Testis (tissue), 5 donors: ENCODE measurements at places on chromosomes 2 and 18. TPM values are rescaled to one million over a fixed set of nuclear protein-coding genes. Genes with fewer than 3 reads are reported as not detected.

Gene DHX57
- polyA plus RNA-seq = 63.7 TPM

Gene REEP1
- polyA plus RNA-seq = 112 TPM

- DNase-seq = no peak
Observed at GRCh38 chr2:237438080-237438940, 24.3 kb upstream of the COL6A3 start.

Gene KLHL41
- 11.7 TPM for polyA plus RNA-seq

DNA sequence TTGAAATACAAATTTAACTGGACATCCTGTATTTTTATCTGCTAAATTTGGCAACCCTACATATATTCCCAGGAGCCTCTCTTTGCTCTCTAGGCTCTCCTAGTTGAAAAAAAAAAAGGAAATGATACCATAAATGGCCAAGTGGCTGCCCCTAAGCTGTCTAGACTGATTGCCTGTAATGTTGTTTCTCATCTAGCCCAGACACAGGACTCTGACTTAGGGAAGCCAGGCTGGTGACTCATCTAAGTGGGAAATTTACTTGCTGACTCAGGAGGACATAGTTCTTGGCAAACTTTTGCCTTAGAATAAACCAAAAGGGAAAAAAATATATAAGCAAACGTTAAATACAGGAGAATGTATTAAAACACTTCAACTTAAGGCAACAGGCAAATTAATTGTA is 14.6 kb upstream of the ITGAV start:
- no peak for DNase-seq

Gene TNS1
- 75.9 TPM for polyA plus RNA-seq

DNA sequence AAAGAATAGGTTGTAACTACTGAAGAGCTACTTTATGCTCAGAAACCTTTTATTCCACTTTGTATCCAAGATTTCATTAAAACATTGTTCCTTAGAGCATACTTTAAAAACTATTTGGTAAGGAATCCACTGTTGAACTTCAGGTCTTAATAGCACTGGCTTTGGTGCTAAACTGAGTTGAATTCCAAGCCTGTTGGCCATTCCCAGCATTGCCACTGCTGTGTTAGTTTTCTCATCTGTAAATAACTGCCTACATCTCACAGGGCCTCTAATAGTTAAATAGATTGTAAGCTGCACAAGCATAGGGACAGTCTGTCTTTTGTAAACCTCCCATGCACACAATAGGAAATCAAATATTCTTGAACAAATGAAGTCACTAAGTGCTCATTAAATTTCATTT is 86.6 kb downstream of the ORC4 start:
- no peak for DNase-seq

Gene OSBPL6
- polyA plus RNA-seq = 1.7 TPM

DNA sequence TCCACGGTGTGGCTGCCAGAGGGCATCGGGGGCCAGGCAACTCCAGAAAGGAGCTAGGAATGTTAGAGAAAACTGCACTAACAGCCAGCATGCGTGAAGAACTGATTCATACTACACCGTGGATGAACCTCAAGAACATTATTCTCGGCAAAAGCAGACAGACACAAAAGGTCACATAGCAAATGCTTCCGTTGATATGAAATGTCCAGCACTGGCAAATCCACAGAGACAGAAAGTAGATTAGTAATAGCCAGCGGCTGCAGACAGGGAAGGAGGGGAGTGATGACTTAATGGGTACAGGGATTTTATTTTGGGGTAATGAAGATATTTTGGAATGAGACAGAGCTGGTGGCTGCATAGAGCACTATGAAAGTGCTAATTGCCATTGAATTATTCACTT is 37.4 kb downstream of the SCTR start:
- DNase-seq = no peak

DNA sequence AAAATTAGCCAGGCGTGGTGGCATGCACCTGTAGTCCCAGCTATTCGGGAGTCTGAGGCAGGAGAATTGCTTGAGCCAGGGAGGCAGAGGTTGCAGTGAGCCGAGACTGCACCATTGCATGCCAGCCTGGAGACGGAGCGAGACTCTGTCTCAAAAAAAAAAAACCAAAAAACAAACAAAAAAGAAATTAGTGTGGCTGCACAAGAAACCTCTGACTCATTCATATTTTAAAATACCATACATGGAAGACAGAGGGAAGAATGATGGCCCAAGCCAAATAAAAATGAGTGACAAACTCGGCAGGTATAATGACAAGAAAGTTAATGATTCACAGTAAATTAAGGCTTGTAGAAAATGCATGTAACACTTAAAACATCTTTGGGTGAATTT is 875.8 kb downstream of the EPHA4 start:
- DNase-seq = no peak

GRCh38 chr2:192578780-192579179 is 384.0 kb upstream of the TMEFF2 start:
- DNase-seq = no peak

DNA sequence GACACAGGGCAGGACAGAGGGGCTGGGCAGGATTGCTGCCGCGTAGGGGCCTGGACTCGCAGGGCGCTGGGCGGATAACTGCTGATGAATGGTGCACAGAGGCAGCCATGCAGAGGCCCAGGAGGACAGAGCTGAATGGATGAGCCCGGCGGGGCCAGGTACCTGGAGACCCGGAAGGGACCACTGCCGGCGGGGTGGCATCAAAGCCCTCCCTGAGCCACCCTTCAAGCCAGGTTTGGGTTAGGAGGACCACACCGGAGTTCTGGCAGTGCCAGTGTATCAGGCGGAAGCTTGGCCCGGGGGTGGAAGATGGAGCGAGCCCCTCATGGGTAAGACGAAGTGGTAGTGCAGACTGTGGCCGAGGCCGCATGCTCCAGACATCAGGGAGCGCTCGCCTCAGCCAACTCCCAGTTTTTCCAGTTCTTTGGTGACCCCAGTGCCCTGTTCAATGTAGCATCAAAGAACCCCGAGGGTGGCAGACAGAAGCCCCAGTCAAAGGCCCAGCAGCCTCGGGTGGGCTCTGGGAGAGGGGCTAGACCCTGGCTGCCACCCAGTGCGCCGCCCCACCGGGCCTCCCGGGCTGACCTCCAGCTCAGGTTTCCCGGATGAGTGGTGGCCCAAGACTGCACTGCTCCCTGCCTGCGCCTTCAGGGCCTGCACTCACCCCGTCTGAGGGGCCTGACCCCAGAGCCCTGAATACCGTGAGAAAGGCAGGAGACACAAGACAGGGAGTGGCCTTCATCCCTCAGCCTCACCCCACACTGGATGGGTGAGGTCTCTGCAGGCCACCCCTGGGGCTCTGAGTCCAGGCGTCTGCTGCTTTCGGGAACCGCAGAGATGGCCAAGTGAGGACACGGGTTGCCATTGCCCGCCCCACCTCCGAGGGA is 50.9 kb downstream of the ACAA2 start:
- no peak for DNase-seq

Gene LRRC30
- not detected for polyA plus RNA-seq

Gene RAB6C
- polyA plus RNA-seq = 1.6 TPM

Gene CACNB4
- polyA plus RNA-seq = 7.8 TPM

GRCh38 chr2:64325477-64325851 is 128.5 kb upstream of the LGALSL start:
- no peak for DNase-seq

Gene SCN7A
- polyA plus RNA-seq = 3.3 TPM

DNA sequence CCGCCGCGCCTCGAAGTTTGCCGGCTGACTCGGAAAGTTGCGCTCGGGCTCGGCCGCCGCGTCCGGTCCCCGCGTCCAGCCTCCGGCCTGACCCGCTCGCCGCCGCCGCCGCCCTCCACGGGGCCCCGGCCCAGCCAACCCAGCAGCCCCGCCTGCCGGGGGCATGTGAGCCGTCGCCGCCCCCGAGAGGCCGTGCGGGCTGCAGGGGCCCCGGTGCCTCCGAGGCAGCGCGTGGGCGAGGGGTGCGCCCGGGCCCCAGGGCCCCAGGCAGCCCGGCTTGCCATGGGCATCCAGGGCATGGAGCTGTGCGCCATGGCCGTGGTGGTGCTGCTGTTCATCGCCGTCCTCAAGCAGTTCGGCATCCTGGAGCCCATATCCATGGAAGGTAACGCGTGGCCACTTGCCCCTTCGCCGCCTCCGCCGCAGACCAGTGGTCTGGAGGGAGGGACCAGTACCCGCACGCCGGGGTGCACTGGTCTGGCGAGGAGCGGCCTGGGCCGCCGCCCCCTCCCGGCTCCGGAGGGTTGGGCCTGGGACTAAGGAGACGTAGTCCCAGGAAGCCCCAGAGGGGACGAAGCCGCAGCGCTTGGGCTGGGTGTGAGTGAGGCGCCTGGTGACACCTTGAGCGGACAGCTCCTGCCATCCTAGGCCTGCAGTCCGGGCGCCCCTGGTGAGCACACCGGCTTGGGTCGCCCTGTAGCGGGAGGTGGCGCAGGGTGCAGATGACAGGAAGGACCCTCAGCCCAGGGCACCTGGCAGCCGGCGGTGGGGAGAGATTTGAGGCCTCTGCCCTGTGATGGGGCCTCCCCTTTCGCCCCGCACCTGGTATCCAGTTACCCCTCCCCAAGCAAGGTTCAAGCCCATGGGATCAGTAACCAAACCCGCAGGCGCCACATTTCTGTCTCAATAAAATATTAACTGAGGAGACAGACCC is 49.9 kb downstream of the KCNIP3 start:
- peak; percentile 32 for DNase-seq

Gene C2orf81
- polyA plus RNA-seq = 23.1 TPM

DNA sequence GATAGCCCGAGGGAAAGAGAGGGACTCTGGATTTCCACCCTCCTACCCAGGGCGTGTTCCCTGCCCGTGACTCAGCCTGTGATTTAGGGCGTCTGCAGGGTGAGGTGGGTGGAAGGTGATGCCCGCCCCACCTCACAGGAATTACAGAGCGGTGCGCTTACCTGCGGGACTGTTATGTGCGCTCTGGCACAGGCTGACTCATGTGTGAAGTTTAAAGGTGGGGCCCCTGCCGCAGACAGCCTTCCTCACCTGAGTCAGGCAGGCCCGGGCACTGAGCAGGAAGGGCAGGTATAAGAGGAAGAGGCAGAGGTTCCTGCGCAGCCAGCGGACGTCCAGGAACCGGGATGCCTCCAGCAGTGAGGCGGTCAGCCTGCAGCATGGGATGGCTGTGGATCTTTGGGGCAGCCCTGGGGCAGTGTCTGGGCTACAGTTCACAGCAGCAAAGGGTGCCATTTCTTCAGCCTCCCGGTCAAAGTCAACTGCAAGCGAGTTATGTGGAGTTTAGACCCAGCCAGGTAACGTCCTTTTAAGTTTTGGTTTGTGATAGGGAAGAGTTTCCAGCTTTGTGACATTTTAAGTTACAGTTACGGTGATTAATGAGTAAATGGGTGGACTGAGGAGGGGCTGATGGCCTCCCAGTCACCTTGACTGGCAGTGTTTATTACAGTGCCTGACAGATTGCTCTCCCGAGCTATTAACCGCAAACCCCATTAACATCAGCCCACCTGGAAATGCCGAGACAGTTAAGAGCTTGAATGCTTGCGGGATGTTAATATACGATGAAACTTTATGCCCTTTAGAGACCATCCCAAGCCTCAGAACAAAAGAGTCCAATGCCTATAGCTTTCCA is 141.6 kb upstream of the TTC39C start:
- no peak for DNase-seq

DNA sequence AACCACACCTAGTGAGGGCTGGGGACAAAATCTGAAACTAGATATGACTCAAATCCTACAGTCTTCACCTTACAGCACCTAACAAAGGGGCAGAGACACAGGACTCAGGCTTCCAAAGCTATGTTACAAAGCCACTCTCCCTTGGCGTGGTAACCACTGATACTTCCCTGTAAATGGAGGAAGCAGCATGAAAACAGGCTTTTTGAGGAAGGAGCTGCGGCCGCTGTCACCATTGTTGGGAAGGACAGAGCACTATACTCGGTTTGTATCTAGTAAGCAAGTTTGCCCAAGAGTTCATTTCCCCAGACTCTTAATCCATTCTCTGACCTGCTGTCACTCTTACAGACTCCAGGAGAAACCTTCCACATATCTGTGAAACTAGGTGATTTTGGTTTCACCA is 60.3 kb downstream of the LONRF2 start:
- peak; percentile 27 for DNase-seq
